ENCODE measurements at places on chromosomes 2 and 18.
A peak's percentile ranks its signal among the peaks of the same experiment; 100 is the strongest.

GRCh38 chr18:55381277-55381676 is 206.7 kb downstream of the TCF4 start:
- DNase-seq: peak; percentile 15

DNA sequence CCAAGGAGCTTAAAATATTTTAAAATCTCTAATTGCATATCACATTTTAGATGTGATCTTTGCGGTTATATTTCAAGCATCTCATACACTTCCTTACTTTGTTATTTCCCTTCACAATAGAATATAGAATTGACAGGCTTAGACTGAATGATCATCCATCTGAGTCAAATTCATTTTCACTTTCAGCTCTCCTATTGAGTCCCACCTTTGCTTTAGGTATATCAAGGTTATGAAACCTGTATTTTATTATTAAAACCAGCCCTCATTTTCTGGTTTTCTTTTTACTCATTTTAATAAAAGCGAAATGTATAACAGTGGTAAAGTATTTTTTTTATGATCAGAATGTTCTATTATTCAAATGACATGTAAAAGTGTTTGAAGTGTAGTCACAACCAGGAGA is 162.9 kb upstream of the KYNU start:
- DNase-seq: no peak

- no peak for DNase-seq
These were observed 648.0 kb downstream of the GALR1 start for GRCh38 chr18:77897606-77898005.

- no peak for DNase-seq
These were observed 2.5 kb upstream of the SERPINE2 start for GRCh38 chr2:224041554-224041953.

GRCh38 chr2:227161947-227162346 is 2.1 kb downstream of the COL4A4 start:
- DNase-seq: no peak

DNA sequence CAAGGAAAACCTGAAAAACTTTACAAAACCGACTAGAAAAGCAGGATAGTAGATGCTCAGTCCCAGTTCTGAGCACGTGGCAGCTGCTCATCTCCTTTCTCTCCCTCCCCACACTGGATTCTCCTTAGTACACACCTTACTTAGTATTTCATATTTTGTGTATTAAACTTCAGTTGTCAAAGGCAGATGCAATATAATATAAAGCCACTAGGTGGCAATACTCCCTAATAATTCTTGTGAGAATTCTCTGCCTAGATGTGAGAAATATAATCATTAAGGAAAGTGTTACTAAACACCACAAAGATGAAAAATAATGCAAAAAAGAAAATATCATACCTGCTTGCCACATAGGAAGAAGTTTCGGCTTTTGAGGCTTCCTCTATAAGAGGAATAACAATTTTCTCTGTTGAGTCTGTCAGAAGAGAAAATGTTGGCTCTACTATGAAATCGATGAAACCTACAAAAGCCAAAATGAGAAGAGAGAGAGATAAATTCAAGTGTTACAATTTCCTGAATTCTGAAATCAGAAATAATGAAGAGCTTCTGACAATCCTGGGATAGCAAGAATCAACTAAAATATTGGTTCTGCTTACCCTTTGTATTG is 200.6 kb downstream of the PPP1R1C start:
- DNase-seq: no peak

- DNase-seq: peak; percentile 27
These were observed 75.2 kb upstream of the C2orf15 start for GRCh38 chr2:99066075-99066958.

GRCh38 chr18:50182511-50182910 is 12.4 kb downstream of the MYO5B start:
- no peak for DNase-seq

GRCh38 chr2:7140306-7140705 is 223.1 kb downstream of the RNF144A start:
- no peak for DNase-seq

Data from AG08396 (cell line).